Adipose tissue (tissue), 3 donors: ENCODE measurements at places on chromosomes 11 and 22. TPM values are rescaled to one million over a fixed set of nuclear protein-coding genes. Genes with fewer than 3 reads are reported as not detected.

CAPN5 gene
- 1.2 TPM for polyA plus RNA-seq

SYT13 gene
- polyA plus RNA-seq: 2.5 TPM

OR5T3 gene
- polyA plus RNA-seq: not detected

NRGN gene
- polyA plus RNA-seq: 1.2 TPM

NCR3LG1 gene
- polyA plus RNA-seq: 0.45 TPM

TRIM29 gene
- polyA plus RNA-seq: 2.1 TPM
